Daoy (cell line): ENCODE measurements at places on chromosomes 6 and 20. TPM values are rescaled to one million over a fixed set of nuclear protein-coding genes. Genes with fewer than 3 reads are reported as not detected.

DNA sequence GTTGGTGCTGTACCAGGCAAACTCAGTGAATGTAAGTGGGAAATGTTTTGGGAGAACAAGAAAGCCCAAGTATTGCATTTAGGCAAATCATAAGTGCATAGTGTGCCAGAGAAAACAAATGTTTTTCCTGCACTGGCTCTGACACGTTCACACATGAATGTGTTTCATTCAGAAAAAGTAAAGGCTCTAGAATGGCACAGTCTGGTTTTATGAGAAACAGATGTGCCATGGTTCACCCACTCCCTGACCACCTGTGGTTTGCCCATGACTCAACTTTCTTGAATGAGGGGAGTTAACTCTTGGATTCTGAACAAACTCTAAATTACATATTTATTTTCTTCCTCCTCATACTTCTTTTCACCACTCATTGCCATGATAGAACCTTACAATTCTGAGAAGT, 126.9 kb downstream of the KCNQ5 start:
- peak; percentile 95 for DNase-seq

DNA sequence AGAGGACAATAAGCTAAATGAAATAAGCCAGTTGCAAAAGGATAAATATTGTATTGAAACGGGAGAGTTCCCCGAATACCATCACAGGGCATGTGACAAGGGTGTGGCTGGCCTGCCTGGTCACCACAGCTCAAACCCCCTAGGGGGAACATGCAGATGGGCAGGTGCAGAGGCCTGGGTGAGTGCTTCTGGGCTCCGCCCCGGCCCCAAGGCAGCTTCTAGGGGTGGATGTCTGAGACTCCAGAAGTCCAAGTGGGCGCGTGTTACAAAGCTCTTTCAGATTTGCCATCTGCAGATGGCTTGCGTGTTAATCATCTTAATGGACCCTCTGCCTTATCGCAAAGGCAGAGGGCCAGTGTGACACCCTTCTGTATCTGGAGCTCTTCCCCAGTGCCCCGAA, 559.2 kb upstream of the IMPG1 start:
- DNase-seq, result no peak

DNA sequence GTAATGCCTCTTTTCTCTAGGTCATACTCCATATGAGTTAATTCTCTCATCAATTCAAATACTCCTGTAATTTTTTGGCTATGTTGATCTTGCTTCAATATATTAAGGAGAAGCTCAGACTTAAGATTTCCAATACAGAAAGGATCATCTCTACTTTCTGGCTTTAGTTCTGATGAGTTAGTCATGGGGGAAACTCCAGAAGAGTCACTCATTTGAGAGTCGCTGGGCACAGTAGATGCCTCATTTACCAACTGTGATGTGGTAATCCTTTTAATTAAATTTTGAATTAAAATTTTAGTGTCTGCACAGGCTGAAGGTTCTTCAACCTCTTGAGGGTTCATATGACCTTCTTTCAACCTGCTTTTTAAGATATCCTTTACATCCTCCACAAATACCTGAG, 38.5 kb downstream of the DST start:
- no peak for DNase-seq

DNA sequence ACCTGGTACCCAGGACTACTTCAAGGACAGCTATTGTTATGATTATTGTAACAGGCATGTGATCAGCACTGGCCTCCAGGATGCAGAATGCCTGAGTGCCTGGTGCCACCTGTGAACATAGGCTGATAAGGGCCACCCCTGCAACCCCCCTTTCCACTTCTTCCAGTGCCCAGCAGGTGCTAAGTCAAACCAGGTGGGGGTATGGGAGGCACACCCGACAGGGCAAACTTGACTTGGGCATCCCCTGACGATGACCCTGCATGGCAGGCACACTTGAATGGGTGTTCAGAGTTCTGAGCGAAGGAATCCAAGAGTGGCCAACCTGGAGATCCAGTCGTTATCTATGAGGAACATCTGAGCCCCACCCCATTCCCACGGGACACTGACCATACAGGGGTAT, 3.4 kb downstream of the ADA start:
- no peak for DNase-seq

GRCh38 chr6:113383701-113384100, 473.4 kb upstream of the MARCKS start:
- DNase-seq, result no peak

DNA sequence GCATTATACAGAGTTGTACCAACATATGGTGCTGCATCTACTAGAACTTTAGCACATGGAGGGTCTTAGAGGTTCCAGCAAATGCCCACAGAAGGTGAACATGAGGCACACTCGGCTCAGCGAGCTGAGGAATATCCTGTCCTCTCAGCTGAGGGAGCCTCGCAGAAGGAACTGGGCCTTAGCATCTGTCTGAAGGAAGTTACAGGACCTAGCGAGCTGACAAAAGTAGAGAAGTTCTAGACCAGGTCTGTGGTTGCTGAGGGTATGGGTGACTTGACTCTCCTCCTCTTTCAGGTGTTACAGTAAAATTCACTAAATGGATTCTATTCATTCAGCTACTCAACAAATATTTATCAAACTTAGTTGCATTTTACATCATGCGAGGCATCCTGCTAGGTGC, 157.2 kb downstream of the ZDHHC14 start:
- no peak for DNase-seq

GRCh38 chr20:45087814-45088213, 13.1 kb downstream of the KCNS1 start:
- DNase-seq, result no peak

DNA sequence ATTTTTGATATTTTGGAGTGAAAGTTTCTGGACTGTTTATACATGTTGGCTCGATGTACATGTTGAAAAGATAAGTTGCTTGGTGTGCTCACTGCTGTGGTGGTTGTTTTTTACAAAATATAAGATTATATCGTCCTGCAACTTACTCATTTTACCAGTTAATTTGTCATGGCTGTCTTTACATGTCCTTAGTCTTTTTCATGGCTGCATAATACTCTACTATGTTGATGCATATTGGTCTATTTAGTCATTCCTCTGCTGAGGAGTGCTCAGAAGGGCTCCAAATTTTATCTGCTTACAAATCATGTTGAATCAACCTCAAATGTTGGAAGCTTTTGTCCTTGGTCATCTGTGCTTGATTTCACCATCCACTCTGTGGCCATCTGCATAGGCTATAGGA, 164.6 kb downstream of the BCKDHB start:
- DNase-seq, result no peak

HEY2 gene
- total RNA-seq, result 0.77 and 1.2 TPM in 2 replicates
